ENCODE measurements at places on chromosomes 1 and 21. TPM values are rescaled to one million over a fixed set of nuclear protein-coding genes. Genes with fewer than 3 reads are reported as not detected.

The AKNAD1 gene
- total RNA-seq = not detected

DNA sequence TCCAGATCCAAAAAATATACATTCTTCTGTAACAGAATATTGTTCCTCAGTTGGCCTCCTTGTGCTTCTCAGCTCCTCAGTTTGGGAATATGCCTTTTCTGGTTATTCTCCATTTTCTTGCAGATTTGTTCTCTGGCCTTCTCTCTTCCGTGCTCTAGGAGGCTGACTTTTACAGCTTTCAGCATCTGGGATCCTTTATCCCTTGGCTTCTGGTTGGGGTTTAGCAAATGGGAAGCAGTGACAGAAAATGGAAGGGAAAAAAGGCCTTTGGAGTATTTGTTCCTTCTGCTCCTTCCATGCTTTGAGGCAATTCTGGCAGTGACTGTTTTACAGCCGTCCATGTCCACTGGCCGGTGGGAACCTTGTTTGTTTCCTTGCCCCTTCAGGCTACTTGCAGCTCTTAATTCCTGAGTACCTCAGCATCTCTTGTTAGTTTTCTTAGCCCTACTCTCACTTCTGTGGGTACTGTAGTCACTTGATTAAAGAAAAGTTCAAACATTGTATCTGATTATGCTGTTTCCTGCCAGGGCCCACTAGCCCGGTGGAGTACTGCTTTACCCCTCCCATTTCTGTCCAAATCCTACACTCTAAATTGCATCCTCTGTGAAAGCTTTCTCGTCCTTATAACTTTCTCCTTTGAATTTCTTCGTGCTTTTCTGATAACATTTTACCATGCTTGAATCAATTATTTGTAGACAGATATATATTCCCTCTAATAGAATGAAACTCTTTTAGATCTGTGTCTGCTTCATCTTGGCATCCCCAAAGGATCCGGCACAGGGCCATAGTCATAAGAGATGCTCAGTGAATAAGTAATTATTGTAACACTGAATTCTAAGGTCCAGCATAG lies 118.2 kb downstream of the OSBPL9 start:
- H3K27ac ChIP-seq = no peak overlapping the region
- no peaks in the 10 kb centered on the region for H3K36me3 ChIP-seq
- H3K4me1 ChIP-seq = no peaks in the 10 kb centered on the region
- no peaks in the 10 kb centered on the region for H3K27me3 ChIP-seq
- DNase-seq = no peak
- no peak overlapping the region for H3K4me3 ChIP-seq

The KPRP gene
- total RNA-seq = not detected

The PMF1 gene
- total RNA-seq = 52.1 TPM

- H3K36me3 ChIP-seq = no peaks in the 10 kb centered on the region
- H3K27ac ChIP-seq = no peak overlapping the region
These were observed 171.9 kb upstream of the RAB4A start for GRCh38 chr1:229098903-229099578.

The TRIM67 gene
- total RNA-seq = not detected

The IL10 gene
- 6.4 TPM for total RNA-seq

DNA sequence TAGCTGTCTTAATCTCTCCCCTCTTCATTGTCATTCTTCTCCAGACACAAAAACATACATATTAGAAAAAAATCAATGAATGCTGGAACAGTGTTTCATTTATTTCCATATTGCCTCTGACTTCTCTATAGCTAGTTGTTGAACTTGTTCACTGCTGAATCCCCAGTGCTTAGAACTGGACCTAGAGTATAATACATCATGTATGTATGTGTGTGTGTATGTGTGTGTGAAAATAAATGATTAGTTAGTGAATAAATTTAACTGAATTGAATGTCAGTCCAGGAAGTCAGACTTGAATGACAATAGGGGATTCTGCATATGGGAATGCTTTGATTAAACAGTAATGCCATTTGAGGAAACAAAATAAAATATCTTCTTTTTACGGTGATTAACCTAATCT lies 36.4 kb downstream of the FMO3 start:
- H3K36me3 ChIP-seq = no peaks in the 10 kb centered on the region
- no peak for DNase-seq
- no peaks in the 10 kb centered on the region for H3K27me3 ChIP-seq

The FAM78B gene
- 2.9 TPM for total RNA-seq

- H3K36me3 ChIP-seq = no peaks in the 10 kb centered on the region
- H3K27ac ChIP-seq = no peak overlapping the region
- no peaks in the 10 kb centered on the region for H3K27me3 ChIP-seq
- no peak overlapping the region for H3K4me3 ChIP-seq
These were observed 55.6 kb upstream of the PPP2R5A start for GRCh38 chr1:212229654-212230053.

The SLC35F3 gene
- total RNA-seq = not detected

GRCh38 chr1:89516055-89516454 lies 8.6 kb upstream of the LRRC8B start:
- no peak overlapping the region for H3K4me3 ChIP-seq
- H3K27ac ChIP-seq = no peak overlapping the region
- no peaks in the 10 kb centered on the region for H3K36me3 ChIP-seq
- H3K27me3 ChIP-seq = no peaks in the 10 kb centered on the region
- peaks cover 14% of the 10 kb centered on the region for H3K4me1 ChIP-seq
- no peak for DNase-seq

Data from spleen (tissue), 13 donors.